ENCODE measurements at places on chromosomes 5 and 9. TPM values are rescaled to one million over a fixed set of nuclear protein-coding genes. Genes with fewer than 3 reads are reported as not detected.

Gene PCDHGA10
- total RNA-seq, result 0.30 TPM

Gene LIX1
- total RNA-seq, result not detected

Gene KCNV2
- not detected for total RNA-seq

Gene VLDLR
- total RNA-seq, result 0.07 TPM

Gene PTPRD
- not detected for total RNA-seq

Gene SLIT3
- 0.08 TPM for total RNA-seq

Gene TNC
- total RNA-seq, result 0.22 TPM

Gene SLC45A2
- not detected for total RNA-seq

Gene LMX1B
- total RNA-seq, result not detected

Gene ZCCHC9
- total RNA-seq, result 15.5 TPM

Gene ISL1
- not detected for total RNA-seq

Gene PCDHB10
- total RNA-seq, result not detected

Data from naive thymus-derived CD4-positive, alpha-beta T cell (primary cell).